Panc1 (cell line): ENCODE measurements at places on chromosomes 3 and 15.

- H3K4me1 ChIP-seq = no peaks in the 10 kb centered on the region
- no peak overlapping the region for H3K27ac ChIP-seq
- no peak overlapping the region for H3K4me3 ChIP-seq
- no peak for DNase-seq
- no peaks in the 10 kb centered on the region; the same call in 1 of the 2 replicates for H3K36me3 ChIP-seq
Observed at GRCh38 chr3:52099001-52099401, 42.6 kb upstream of the DUSP7 start.

DNA sequence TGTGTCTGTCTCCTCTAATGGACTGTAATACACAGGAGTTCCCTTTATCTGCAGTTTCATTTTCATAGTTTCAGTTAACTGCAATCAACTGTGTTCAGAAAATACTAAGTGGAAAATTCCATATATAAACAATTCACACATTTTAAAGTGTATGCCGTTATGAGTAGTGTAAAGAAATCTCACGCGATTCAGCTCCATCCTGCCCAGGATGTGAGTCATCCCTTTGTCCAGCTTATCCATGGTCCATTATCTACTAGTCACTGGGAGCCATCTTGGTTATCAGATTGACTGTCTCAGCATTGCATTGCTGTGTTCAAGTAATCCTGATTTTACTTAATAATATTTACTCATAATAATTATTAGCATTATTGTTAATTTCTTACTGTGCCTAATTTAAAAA lies 14.5 kb downstream of the ZPLD1 start:
- H3K36me3 ChIP-seq = no peaks in the 10 kb centered on the region
- no peak overlapping the region for H3K27ac ChIP-seq
- H3K27me3 ChIP-seq = no peaks in the 10 kb centered on the region
- no peaks in the 10 kb centered on the region for H3K4me1 ChIP-seq

DNA sequence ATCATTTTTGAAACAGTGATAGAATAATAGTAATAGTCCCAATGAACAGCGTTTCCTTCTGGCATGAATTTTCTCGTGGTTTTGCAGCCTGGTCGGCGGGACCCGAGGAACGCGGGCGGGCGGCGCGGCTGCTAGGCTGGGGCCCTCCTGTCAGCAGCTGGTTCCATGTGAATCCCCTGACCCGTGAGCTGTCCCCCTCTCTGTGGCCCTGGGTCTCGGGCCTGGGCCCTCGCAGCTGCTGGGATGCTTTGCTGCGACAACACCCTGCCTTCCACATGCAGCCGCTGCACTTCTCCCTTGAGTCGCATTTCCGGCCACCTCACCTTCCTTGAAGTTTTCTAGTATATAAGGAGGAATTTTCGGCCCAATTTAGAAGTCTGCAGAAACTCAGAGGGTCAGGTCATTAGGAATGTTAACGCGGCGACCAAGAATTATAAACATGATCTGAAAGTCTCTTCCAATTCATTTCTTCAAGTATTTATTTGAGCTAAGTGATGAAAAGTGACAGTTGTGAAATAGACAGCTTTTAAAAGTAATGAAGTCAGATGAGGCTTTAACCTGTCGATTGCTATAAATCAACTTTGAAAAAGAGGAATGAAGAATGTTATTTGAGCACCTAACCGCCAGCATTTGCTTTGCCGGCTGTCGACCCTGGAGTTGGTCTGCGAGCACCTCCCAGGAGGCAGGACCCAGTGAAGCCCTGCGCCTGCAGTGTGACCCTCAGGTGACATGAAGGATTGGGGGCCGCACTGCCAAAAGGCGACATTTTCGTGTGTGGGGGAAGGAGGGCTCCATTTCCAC lies 27.7 kb downstream of the NR2F2 start:
- peaks cover 16% of the 10 kb centered on the region for H3K4me1 ChIP-seq
- no peak for DNase-seq
- H3K27me3 ChIP-seq = no peaks in the 10 kb centered on the region
- no peaks in the 10 kb centered on the region for H3K36me3 ChIP-seq
- H3K4me3 ChIP-seq = peak overlapping the region; percentile 55
- no peak overlapping the region; the same call in 1 of the 2 replicates for H3K27ac ChIP-seq

DNA sequence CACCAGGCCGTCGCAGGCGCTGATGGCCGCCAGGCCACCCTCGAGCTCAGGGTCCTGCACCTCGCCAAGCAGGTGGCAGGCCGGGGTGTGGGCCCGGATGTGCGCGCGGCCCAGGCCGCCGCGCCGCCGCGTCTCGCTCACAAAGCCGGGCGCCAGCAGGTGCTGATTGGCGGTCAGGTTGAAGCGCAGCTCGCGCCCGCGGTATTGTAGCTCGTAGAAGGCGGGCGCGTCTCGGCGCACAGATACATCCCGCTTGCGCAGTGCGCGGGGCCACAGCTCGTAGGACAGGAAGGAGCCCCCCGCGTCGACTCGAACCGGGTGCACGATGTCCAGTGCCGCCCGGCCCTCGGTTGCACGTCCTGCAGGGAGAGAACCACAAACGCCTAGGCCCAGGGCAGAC lies 11.1 kb downstream of the ADAMTS7 start:
- peaks cover 4% of the 10 kb centered on the region; the same call in 1 of the 2 replicates for H3K4me1 ChIP-seq
- no peak for DNase-seq
- no peak overlapping the region for H3K4me3 ChIP-seq
- no peaks in the 10 kb centered on the region for H3K36me3 ChIP-seq
- no peaks in the 10 kb centered on the region for H3K27me3 ChIP-seq
- no peak overlapping the region for H3K27ac ChIP-seq

DNA sequence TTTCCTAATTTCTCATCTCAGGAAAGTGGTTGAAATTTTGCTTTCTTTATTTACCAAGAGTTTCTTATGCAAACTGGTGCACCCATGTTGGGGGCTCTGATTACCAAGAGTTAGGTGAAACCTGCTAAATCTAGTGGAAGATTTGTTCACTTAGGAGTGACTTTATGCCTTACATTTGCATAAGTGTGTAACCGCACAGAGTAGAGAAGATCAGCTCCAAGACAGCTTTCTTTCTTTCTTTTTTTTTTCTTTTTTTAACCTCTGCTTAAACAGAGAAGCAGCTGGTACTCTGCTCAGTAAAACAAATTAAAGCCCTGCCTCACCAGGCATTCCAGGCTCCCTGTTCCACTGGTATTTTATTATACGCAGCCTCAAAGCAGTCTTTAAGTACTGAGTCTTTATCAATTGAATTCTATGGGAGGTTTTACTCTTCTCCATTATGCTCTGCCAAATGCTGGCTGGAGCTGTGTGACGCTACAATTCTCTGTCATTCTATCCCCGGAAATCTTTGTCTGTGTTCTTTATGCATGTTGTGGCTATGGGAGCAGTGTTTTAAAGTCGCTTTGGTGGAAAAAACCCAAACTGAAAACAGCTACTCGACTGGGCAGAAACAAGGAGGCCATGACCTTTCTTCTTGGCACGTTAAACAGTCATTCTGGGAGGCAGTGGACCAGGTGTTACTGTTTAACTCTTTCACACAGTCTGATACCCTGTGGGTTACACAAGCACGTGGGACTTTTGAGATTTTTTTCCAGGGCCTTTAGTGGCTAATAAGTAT lies 55.2 kb upstream of the GBE1 start:
- H3K36me3 ChIP-seq = no peaks in the 10 kb centered on the region
- DNase-seq = no peak
- H3K4me1 ChIP-seq = no peaks in the 10 kb centered on the region

DNA sequence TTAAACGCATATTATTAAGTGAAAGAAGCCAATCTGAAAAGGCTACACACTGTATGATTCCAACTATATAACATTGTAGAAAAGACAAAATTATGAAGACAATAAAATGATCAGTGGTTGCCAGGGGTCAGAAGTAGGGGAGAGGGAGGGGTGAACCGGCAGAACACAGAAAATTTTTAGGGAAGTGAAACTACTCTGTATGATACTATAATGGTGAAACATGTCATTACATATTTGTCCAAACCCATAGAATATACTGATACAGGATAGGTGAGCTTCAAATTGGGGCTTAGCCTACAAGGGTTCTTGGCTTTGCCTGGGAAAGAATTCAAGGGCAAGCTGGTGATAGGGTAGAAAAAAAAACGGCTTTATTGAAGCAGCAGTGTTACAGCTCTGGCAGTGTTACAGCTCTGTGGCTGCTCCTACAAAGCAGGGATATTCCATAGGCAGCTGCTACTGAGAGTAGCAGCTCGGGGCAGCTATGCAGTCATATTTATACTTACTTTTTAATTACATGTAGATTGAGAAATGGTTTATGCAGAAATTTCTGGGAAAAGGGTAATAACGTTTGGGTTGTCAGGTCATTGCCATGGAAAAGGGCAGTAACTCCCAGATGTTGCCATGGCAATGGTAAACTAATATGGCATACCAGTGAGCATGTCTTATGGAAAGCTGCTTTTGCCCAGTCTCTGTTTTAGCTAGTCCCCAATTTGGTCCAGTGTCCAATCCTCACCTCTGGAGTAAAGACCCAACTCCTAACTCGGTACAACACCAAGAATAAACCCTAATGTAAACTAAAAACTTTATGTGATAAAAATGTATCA lies 125.1 kb upstream of the SLC25A36 start:
- no peak overlapping the region for H3K4me3 ChIP-seq
- DNase-seq = no peak
- no peak overlapping the region for H3K27ac ChIP-seq
- H3K36me3 ChIP-seq = no peaks in the 10 kb centered on the region
- H3K4me1 ChIP-seq = no peaks in the 10 kb centered on the region

DNA sequence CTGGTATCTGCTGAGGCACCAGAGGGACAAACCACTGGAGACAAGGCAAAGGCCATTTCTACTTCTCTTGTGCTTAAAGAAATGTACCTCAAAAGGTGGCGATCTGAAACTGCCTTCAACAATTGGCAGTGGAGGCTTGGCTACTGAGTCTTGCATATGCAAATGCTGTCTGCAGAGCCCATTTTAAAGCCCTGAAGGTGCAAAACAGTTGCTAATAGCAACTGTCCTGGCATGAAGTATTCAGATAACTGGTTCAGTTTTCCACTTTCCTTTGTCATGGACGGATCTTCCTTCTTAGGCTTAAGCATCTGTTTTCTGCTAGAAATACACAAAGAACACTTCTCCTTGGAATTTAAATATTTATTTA lies 71.4 kb upstream of the PSMD6 start:
- H3K36me3 ChIP-seq = no peaks in the 10 kb centered on the region
- H3K4me3 ChIP-seq = no peak overlapping the region
- H3K27ac ChIP-seq = no peak overlapping the region
- no peaks in the 10 kb centered on the region for H3K4me1 ChIP-seq
- H3K27me3 ChIP-seq = no peaks in the 10 kb centered on the region

DNA sequence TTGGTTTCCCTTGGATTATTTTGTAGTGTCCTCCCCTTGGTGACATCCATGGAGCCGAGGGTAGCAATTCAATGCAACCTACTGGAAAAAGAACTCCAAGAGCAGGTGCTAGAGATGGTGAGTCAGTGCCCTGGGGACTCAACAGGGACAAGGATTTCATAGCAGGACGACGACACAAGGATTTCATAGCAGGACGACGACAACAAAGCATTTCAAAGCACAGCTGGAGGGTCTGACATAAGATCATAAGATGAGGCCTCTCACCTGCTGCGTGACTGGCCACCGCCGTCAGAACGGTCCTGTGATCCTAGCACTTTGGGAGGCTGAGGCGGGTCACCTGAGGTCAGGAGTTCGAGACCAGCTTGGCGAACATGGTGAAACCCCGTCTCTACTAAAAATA lies 22.5 kb downstream of the NRROS start:
- H3K27ac ChIP-seq = no peak overlapping the region
- H3K4me3 ChIP-seq = no peak overlapping the region
- H3K36me3 ChIP-seq = no peaks in the 10 kb centered on the region
- peaks cover 16% of the 10 kb centered on the region for H3K4me1 ChIP-seq
- no peak for DNase-seq
- H3K27me3 ChIP-seq = no peaks in the 10 kb centered on the region

DNA sequence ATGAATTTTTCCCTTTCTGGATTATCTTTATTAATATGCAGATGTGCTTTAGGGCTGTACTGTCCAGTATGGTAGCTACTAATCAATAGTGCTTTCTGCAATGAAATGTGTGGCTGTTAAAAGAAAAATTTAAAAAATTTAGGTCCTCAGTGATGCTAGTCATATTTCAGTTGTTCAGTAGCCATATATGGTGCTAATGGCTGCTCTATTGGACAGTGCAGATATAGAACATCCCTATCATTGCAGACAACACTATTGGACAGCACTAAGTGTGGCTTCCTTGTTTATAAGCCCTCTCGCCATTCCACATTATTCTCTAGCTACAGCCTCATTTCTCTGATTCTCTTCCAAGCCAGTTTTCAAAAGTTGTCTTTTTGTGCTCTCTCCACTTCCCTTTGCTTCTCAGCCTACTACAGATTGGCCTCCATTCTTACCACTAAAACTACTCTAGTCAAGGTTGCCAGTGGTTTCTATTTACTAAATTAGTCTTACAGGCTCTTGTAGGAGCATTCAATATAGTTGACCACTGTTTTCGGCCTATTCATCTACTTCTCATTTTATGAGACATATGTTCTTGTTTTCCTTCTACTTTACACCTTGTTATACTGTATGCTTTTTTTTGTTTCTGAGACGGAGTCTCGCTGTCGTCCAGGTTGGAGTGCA lies 9.5 kb downstream of the MAPK6 start:
- H3K36me3 ChIP-seq = no peaks in the 10 kb centered on the region
- no peaks in the 10 kb centered on the region for H3K27me3 ChIP-seq
- no peak for DNase-seq
- H3K27ac ChIP-seq = no peak overlapping the region

DNA sequence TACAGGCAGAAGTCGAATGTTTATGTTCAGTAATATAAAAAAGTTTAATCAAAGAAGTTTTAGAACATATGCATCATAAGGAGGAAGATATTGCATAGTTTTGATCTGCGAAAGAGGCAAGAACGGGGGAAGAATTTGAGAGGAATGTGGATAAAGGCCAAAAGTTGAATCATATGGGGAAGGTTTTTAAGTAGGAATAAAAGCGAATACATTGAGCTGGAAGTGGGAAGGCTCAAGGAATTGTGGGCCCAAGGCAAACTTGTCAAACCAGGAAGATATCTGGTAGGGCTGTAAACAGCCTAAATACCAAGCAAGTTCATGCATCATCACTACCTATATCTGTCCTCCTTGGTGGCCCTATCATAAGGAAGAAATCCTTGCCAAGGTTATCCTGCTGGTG lies 186.9 kb downstream of the MAGI1 start:
- no peaks in the 10 kb centered on the region for H3K27me3 ChIP-seq
- no peaks in the 10 kb centered on the region for H3K36me3 ChIP-seq
- no peak for DNase-seq
- H3K4me3 ChIP-seq = no peak overlapping the region
- H3K27ac ChIP-seq = no peak overlapping the region

DNA sequence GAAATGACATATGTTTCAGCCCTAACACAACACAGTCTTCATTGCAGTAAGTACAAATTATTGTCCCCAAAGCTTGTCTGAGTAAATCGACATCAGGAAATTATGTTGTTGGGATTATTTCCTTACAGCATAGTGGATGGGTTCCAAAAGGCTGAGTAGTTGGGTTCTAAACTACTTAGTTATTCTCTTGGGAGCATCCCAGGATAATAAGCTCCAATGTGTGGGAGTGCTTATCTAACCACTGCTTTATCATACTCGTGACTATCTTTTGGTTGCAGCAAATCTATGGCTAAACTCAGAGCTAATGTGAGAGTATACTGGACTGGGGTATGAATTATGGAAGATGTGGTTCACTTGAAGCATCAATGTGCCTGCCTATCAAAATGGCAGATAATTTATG lies 128.5 kb downstream of the RBMS3 start:
- no peak overlapping the region for H3K4me3 ChIP-seq
- no peak for DNase-seq
- no peaks in the 10 kb centered on the region for H3K36me3 ChIP-seq
- H3K4me1 ChIP-seq = no peaks in the 10 kb centered on the region
- no peaks in the 10 kb centered on the region for H3K27me3 ChIP-seq
- no peak overlapping the region for H3K27ac ChIP-seq

- H3K4me3 ChIP-seq = no peak overlapping the region
- DNase-seq = peak; percentile 74
- no peak overlapping the region; the same call in 1 of the 2 replicates for H3K27ac ChIP-seq
- H3K4me1 ChIP-seq = peaks cover 14% of the 10 kb centered on the region
- H3K36me3 ChIP-seq = no peaks in the 10 kb centered on the region; the same call in 1 of the 2 replicates
Observed at GRCh38 chr3:45656575-45657363, 32.4 kb upstream of the SACM1L start.
